ENCODE measurements at places on chromosomes 7 and 10.

- DNase-seq, result no peak
These were observed 24.1 kb upstream of the MYH16 start for GRCh38 chr7:99248391-99249095.

DNA sequence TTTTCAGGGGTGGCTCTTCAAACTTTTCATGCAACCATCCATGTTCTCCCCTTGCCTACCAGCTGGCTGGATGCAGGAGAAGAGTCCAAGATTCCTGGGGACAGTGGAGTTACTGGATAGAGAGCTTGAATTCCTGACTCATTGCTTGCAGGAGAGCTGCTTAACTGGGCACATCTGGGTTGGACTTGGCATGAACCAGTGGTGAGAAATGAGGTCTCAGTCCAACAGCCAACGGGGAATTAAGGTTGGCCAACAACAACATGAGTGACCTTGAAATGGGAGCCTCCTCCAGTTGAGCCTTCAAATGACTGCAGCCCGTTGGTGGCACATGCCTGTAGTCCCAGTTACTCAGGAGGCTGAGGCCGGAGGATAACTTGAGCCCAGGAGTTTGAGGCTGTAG is 58.1 kb upstream of the OPN4 start:
- DNase-seq, result no peak

DNA sequence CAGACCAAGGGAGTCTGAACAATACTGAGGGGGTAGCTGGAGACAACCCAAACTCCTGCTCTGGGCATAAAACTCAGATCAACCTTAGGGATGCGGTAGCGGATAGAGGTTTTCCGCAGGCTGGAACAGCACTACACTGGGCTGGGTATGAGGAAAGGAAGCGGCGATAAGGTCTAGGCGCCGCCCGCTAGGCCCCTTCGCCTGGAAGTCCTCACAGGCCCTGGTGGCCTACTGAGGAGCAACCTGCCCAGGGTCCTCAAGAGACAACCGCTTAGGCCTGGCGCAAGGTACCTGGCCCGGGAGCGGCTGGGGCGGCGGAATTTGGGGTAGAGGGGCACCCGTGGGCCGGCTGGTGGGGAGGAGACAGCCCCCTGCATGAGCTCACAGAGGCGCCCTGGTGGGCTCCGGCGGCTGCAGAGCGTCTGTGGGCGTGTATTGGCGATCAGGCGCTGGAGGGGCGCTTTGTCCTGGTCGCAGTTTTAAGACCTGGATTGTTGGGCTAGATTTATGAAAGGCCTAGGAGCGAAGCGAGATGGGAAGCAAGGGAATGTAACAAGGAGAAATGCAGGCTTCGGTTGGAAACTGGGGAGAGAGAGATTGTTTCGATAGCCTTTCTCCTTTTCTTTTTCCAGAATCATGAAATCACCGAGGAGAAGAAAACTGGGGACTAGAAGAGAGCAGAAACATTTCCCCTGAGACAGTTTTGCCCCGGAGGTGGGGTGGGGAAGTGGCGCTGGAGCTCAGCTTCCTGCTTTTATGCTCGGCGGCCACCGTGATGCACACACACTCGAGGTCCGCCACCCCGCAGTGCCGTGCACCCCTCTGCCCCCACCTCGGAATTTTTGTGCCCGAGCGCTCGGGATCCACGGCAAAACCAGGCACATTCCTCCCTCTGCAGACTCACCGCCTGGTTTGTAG is 2.4 kb upstream of the NKX2-3 start:
- DNase-seq, result no peak

DNA sequence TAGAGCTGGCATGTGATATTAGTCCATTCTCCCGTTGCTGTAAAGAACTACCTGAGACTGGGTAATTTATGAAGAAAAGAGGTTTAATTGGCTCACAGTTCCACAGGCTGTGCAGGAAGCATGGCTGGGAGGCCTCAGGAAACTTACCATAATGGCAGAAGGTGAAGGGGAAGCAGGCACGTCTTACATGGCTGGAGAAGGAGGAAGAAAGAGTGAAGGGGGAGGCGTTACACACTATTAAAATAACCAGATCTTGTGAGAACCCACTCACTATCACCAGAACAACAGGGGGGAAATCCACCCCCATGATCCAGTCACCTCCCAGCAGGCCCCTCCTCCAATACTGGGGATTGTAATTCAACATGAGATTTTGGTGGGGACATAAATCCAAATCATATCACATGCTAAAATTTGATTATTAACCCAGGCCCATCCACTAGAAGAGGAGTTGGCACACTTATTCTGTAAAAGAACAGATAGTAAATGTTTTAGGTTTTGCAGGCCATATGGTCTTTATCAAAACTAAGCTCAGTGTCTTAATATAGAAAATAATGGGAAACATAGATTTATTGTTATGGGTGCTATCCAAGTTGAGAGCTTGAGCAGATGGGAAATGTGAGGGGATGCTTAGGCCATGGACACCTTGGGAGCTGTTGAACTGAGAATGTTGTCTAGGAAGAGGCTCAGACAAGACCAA is 18.6 kb upstream of the HK1 start:
- DNase-seq, result no peak

- DNase-seq, result no peak
These were observed 143.0 kb downstream of the RSU1 start for GRCh38 chr10:16674147-16674703.

DNA sequence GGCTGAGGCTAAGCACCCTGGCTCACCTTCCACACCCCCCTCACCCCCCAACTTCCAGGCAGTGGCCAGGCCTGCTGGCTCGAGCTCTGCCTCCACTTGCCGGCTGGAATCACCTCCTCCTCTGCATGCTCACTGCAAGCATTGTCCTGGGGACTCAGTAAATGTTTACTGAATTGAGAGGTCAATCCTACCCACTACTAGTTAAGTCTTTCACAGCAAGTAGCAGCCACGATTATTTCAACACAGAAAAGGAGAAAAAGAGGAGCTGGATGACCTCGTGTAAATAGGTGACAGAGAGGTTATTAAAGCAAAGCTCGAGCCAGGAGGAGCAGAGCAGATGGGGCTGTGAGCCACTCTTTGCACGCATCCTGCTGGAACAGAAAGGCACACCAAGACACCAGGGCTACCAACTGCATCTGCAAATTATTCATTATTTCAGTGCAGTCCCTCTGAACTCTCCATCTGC is 32.1 kb downstream of the HIPK2 start:
- no peak for DNase-seq

- no peak for DNase-seq
These were observed 129.4 kb downstream of the AKR1D1 start for GRCh38 chr7:138205614-138206150.

- no peak for DNase-seq
These were observed 936 bp downstream of the IGF2BP3 start for GRCh38 chr7:23469150-23469960.

GRCh38 chr7:125644109-125644508 is 714.5 kb upstream of the POT1 start:
- no peak for DNase-seq

GRCh38 chr7:20417675-20418382 is 87.1 kb downstream of the ITGB8 start:
- no peak for DNase-seq

DNA sequence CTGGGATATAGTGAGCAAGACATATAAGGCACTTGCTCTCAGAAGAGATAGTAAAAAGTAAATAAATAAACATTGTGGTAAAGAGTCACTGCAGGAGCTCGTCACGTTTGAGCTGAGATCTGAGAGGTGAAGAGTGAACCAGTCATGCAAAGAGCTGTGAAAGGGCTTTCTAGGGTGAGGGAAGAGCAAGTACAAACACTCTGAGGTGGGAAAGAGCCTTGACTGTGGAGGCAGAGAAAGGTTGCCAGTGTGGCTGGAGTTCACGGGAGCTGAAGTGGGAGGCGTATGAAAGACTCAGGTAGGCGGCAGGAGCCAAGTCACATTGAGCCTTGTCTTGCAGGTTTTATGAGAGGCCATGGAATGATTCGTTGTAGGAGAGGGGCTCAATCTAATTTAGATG is 141.0 kb downstream of the C1GALT1 start:
- DNase-seq, result no peak

DNA sequence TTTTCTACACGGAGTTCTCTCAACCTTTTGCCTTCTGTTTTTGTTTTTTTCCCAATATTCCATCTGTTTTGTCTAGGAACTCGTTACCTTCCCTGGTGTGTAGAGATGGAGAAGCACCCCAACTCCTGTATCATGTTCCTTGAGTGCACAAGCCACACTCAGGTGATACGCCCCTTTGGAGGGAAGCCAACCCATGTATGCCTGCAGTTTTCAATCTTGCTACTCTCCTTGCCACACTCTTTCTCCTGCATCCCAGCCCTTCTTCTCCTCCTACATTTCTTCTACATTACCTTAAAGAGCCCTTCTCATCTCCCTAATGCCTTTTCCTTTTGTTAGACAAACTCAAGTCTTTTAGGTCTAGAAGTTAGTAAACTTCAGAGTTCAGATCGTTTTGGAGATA is 10.2 kb upstream of the SP4 start:
- DNase-seq, result no peak

GRCh38 chr10:70774810-70775678 is 10.1 kb downstream of the TBATA start:
- DNase-seq, result no peak

GRCh38 chr7:55377162-55377817 is 12.2 kb downstream of the LANCL2 start:
- no peak for DNase-seq

DNA sequence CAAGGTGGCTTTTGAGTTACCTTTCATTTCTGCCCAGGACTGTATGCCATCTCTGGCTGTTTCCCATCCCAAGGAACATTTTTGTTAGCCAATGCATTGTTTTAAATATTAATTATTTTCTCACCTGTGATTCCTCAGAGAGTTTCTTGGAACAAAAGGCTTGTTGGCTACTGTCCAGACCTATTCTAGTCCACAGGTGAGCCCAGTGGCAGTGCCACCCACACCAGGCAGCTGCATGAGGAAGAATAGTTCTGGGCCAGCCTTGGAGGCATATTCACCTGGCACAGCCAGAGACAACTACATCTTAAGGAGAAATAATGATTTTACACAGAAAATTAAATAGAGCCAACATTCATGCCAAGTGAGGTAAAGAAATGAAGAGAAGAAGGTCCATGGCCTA is 123.9 kb downstream of the C1GALT1 start:
- DNase-seq, result no peak

DNA sequence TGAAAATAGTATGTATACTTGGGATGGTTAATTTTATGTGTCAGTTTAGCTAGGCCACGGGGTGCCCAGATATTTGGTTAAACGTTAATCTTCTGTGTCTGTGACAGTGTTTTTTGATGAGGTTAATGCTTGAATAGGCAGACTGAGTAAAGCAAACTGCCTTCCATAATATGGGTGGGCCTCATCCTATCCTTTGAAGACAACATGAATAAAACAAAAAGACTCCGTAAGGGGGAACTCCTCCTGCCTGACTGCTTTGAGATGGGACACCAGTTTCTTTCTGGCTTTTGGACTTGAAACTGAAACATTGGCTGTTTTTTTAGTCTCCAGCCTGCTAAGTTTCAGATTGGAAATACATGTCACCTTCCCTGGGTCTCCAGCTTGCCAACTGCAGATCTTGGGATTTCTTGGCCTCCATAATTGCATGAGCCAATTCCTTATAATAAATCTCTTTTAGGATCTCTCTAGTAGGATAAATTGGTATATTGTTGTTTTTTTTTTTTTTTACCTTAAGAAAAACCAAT is 59.9 kb upstream of the GLCCI1 start:
- no peak for DNase-seq

DNA sequence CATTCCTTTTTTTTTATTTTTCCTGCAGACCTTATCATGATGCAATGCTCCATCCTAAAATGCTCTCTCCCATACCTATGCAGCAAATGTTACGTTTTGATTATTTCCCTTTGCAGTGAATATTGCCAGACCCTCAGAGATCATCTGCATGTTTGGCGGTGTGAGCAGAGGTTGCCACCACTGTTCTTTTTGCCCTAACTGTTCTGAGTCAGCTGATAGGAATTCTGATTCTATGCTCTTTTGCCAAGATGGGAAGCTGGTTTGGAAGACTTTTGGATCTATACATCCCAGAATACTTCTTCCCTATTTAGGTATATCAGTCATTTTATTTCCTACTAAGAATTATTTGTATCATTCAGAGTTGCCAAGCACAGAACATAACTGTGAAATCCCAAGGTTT is 130.5 kb downstream of the KLF6 start:
- DNase-seq, result no peak

- no peak for DNase-seq
These were observed 197.4 kb downstream of the SEMA3E start for GRCh38 chr7:83451501-83452045.

GRCh38 chr7:96740130-96740529 is 30.5 kb upstream of the SEM1 start:
- DNase-seq, result no peak

GRCh38 chr7:116502201-116503096 is 2.9 kb downstream of the CAV2 start:
- DNase-seq, result no peak

GRCh38 chr7:106021151-106022067 is 58.3 kb downstream of the CDHR3 start:
- no peak for DNase-seq

DNA sequence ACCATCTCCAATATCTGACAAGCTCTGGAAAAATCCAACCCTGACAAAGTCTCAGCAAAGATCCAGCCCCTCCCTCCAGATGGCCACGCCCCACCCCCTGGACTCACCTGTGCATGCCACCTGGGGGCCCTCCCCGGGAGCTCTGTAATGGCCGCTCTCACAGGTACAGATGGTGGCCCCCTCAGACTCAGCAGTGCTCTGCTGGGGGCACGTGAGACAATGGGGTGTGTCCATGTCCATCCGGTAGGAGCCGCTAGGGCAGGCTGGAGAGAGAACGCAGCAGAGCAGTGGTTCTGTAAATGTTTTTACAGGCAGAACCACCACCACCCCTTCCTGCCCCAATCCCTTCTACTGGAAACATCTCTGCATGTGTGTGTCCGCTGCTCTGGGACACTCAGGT is 9.5 kb downstream of the EPHA1 start:
- no peak for DNase-seq

DNA sequence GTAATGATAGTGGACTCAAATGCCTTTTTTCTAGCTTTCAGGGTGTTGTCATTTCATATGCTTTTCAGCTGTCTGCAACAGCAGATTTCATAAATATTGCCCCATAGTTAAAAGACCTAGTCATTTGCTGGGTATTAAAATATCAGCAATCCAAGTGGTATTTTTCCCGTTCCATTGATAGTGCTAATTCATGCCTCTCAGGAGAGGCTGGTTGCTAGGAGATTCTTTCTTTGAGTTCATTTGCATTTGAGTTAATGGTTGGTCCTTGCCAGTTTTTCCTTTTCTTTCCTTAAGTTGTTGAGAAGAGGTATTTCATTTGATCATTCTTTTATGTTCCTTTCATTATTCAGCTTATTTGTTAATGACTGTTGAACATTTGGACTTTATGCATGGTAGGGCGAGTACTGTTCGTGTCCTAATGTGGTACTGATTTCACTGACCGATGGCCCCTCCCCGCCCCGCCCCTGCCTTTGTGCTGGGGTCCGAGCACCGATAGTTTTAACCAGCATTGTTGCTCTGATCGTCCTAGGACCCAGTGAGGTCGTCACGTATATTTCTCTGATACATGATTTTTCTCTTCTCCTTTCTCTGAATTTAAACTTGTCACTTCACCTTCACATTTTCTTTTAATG is 128.6 kb downstream of the CCNY start:
- DNase-seq, result no peak
